ENCODE measurements at places on chromosomes 1 and 21. TPM values are rescaled to one million over a fixed set of nuclear protein-coding genes. Genes with fewer than 3 reads are reported as not detected.

DNA sequence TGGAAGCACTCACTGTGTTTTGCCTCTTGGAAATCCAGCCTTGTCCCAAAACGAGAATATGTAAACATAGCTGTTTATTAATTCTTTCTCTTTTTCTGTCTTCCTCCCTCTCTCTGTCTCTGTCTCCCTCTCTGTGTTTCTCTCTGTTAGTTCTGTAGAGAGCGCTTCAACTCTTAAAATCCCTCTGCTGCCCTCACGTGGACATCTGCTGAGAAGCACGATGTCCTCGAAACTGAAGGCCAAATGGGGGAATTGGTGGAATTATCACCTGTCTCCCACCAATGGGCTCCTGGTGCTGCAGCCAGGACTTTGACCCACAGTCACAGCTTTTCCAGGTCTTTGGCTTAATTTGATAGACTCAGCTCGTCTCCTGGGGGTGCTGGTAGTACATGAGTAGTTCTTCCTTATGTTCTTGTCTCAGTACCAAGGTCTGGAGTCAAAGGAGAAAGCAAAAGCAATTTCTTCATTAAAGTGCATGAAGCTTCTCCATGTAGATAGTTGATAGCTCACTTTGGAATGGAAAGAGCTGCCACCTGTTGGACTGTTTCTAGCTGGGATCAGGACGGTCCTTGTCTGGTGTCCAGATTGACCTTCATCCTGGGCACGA is 5.5 kb upstream of the GBP6 start:
- DNase-seq: peak; percentile 57

DNA sequence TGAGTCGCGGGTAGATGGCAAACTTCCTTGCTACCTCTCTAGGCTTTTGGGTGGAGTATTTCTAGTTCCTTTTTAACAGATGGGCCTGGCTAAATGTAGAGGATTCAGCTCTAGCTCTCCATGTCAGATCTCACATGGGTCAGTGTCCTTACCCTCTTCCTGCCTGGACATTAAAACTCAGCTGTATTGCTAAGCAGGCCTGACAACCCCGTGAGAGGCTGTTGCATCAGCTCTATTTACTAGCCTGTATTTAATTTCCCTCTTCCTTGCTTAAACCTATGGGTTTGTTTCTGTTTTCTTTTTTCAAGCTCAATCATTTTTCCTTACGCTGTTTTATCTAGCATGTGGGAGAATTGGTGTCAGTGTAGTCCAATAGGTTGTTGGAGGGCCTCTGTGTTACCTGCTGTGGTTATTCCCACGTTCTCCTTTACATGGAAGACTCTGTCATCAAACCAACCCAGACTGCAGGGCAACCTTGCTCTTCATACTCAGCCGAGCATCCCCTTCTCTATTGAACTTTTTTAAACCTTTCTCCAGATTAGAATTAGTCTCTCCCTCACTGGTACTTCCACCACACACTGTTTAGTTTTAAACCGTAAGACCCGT is 79.5 kb upstream of the BACH1 start:
- DNase-seq: no peak

DNA sequence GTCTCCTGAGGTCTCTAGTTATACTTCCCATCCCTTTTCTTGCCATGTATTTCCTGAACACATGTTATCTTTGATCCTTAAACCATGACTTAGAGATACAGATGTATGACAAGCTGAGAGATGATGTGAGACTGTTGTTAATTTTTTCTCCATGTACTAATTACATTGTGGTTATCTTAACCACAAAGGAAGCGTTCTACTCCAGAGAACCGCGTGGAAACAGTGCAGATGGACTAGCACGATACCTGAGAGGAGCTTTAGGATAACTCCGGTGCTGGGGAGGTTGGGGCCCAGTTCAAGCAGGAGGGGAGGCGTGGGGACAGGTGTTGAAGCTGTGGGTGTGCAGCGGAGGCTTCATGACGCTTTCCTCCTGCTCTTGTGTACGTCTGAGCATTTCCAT is 17.5 kb downstream of the PDE9A start:
- no peak for DNase-seq

- DNase-seq: no peak
Measured at GRCh38 chr1:200351425-200351824, 58.4 kb downstream of the ZNF281 start.

- DNase-seq: no peak
Measured at GRCh38 chr1:201598396-201598795, 59.5 kb downstream of the NAV1 start.

DNA sequence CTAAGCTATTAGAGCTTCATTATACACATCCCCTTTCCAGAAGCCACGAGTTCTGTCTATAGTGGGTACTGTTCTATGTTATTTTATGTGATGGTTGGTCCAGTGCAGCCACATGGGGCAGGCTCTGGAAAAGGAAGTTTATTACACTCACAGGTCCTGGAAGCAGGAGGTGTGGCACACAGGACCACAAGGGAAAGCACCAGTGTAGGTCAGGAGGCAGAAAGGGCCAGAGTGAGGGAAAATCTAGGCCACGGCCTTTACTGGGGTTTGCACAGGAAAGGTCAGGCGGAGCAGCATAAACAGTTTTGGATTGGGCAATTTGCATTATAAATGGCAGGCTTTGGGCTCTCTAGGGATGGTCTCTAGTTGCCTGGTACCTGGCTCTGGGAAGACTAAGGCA is 21.8 kb upstream of the CNIH3 start:
- DNase-seq: no peak

The EFCAB14 gene
- total RNA-seq: 57.8 TPM

- no peak for DNase-seq
Measured at GRCh38 chr1:48526008-48526710, 54.2 kb upstream of the SPATA6 start.

- no peak for DNase-seq
Measured at GRCh38 chr1:91273875-91274274, 130.8 kb downstream of the HFM1 start.

GRCh38 chr1:234912548-234913277 is 215.9 kb downstream of the TOMM20 start:
- peak; percentile 65 for DNase-seq

GRCh38 chr1:178209935-178210334 is 116.0 kb downstream of the RASAL2 start:
- DNase-seq: no peak

The C1orf185 gene
- not detected for total RNA-seq

- peak; percentile 46 for DNase-seq
Measured at GRCh38 chr1:24003331-24003972, 23.3 kb upstream of the SRSF10 start.

DNA sequence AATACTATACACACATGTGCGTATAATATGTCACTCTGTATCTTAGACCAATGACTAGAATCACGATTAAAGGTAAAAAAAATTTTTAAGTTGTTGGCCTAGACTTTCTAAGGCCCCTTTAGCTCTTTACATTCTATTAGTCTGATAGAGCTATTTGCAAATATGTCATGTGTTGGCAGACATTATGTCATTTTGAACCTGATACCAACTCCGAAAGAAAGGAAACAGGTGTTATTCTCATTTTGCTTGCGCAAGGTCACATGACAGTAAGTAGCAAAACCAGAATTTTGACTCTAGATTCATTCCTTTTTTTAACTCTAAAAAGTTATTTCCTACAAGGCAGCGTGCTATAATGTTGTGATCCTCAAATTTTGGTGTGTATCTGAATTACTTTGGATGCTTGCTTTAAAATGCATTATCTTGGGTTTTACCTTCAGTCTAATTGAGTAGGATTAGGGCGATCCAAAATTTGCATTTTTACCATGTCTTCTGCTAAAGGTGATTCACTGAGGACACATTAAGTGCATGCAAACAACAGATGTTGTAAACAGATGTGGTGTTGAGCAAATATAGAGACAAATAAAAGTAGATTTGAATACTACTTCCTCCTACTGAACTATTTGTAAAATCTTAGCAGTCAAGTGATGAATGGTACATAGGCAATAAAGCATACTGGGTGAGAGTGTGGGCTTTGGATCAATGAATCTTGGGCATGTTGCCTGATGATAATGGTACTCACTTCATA is 63.5 kb upstream of the KIAA1614 start:
- DNase-seq: no peak

The CLCC1 gene
- total RNA-seq: 24.5 TPM

- no peak for DNase-seq
Measured at GRCh38 chr1:61320575-61320974, 238.2 kb downstream of the NFIA start.

- DNase-seq: no peak
Measured at GRCh38 chr1:227864882-227865281, 49.4 kb downstream of the PRSS38 start.

DNA sequence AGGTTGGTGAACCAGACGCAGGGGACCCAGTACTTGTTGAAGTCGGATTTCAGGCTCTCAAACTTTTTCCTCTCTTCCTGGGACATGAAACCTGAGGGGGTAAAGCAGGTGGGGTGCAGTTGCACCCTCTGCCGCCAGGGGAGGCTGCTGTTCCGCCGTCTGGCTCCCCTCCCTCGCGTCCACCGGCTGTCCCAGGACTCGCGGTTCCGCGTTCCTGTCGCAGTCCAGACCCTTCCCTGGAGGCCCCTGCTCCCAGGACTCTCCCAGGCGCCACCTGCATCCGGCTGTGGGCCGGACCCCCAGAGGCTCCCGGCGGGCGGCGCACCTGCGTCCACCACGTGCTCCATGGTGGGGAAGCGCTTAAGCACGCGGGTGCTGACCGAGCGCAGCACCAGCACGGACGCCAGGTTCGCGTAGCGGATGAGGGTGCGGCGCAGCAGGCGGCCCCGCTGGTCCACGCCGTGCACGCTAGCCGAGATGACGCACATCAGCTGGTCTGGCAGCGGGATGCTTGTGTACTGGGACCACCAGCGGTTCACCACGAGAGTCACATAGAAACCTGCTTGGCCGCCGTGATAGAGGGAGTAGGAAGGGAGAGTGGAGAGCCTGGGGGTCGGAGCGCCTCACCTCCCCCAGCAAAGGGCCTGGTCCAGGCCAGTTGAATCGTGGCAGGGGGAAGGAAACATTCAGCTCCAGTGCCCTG is 1.7 kb downstream of the BEST4 start:
- DNase-seq: peak; percentile 92

The ZBTB17 gene
- 62.6 TPM for total RNA-seq

DNA sequence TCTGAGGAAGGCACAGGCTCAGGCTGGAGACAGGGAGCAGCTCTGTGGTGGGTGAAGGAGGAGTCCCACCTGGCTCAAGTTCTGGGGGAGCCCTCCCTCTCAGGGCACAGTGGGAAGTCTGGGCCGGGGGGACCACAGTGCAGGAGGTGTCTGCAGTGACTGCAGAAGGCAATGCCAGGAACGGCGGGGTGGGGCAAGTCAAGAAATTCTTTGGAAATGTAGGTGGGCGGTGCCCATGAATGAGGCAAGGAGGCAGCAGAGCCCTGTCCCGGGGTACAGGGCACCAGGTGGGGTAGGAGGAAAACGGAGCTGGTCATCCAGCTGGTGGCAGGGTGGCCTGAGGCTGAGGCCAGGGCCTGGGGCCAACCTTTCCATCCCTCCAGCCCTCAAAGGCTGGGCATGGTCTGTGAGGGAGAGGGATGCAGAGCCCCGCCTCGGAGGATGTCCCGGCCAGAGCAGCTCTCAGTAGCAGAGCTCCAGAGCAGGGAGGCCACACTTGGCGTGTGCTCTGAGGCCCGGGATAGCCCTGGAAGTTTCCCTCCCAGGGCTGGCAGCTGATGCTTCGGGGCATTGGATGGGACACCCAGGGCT is 4.7 kb downstream of the TFF3 start:
- peak; percentile 43 for DNase-seq

DNA sequence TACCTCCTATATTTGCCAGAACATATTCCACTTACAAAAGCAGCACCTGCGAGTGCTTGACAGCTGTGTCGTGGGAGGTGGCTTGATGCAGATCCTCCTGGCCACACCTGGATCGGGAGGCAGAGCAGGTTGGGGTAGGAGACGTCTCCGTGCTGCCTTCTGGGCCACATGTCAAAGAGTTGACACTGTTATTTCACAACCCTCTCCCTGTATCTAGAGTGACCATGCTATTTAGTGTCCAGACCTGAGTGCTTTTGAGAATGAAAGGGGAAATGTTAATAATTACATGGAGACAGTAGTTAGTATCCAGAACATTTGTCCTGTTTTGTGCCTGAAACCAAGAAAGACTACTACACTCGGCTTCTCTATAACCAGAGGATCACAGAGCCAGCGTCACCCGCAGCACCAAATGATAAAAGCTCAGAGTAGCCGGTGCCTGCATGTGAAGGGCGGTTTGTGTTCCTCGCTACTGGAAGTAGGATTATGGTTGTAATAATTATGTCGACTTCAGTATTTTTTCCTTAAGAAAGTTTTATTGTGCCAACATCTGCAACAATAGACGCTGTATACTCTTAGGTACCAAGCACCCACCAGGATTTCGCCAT is 77.1 kb downstream of the GALNT2 start:
- no peak for DNase-seq

The SH2D1B gene
- not detected for total RNA-seq

- no peak for DNase-seq
Measured at GRCh38 chr1:40130892-40131291, 30.3 kb upstream of the RLF start.

DNA sequence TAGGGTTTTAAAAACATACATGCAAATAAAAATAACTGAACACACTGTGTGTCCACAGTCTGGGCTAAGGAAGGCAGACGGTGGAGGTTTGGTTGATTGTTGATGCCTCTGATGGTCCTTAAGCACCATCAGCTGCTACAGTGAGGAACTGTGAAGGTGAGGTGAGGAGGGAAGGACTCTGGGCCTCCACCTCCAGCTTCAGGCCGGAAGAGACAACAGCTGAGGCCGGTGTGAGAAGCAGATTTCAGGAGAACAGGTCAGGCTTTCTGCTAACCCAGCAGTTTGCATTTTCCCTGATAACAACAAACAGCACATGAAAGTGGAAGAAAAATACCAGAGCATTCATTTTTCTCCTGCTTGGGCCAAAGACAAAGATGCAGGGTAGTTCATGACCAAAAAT is 189.9 kb upstream of the AJAP1 start:
- DNase-seq: no peak

GRCh38 chr1:82813386-82813785 is 1012.7 kb downstream of the ADGRL2 start:
- DNase-seq: no peak

- no peak for DNase-seq
Measured at GRCh38 chr21:34692458-34693020, 23.7 kb downstream of the CLIC6 start.

The NCF2 gene
- total RNA-seq: 0.14 TPM

DNA sequence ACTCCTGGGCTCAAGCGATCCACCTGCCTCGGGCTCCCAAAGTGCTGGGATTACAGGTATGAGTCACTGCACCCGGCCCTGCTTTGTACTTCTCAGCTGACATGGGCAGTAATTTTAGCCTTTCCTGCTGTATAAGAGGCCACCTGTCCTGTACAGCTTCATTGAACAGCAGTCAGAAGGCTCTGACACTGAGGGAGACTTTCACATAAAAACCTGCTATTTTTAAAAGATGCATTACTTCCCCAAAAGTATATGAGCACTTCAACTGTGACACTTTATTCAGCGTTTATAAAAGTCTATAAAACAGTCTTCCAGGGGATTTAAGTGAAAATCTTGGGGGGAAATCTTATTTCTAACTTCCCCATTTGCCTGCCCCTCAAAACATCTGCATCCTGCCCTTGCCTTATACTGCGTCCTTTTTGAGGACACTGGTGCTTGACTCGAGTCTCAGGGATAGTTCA is 17.6 kb downstream of the RNU5D-1 start:
- DNase-seq: no peak

- DNase-seq: no peak
Measured at GRCh38 chr1:43331688-43332087, 5.9 kb upstream of the MPL start.

The KRTCAP2 gene
- total RNA-seq: 204 TPM

The KCNQ4 gene
- total RNA-seq: 1.5 TPM

The SMIM11 gene
- total RNA-seq: 0.85 TPM

- DNase-seq: peak; percentile 93
Measured at GRCh38 chr1:202710070-202711045, at the start of gene SYT2. TSS of gene SYT2 (minus strand) at chr1:202710454. CDS start at chr1:202605772, 104,682 bp downstream.

The PGBD5 gene
- total RNA-seq: 34.7 TPM
